DMS79 treated with DMSO at 0.1 percent for 48 hours (cell line): ENCODE measurements at places on chromosomes 1 and 21.

DNA sequence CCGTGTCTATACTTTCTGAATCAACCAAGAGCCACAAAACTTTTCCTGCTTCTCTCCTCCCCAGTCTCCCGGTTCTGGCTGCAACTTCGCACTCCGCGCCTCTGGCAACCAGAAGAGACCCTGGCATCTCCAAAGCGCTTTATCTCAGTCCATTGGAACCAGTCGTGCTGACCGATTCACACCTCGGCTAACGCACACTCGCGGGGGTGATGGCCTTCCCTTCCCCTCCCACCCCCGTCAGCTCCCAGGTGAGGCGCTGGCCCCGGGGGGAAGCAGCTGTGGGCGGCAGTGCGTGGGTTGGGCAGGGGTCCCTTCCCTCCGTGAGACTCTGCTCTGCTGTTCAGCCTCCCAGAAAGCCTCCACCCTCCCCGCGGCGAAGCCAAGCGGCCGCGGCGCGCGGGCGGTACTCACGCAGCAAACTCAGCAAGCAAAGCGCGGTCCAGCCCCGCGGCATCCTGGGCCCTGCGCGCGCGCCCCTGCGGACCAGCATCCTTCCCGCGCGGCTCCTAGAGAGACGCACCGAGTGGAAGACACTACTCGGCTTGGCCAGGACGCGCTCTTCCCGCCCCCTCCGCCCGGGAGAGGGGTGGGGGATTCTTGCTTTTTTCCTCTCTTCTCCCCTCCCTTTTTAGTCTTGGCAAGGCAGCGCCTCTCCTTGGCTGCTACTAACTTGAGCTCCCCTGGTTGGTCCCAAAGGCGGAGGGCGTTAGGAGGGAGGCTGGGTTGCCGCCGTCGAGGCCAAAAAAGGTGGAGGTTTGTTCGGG lies at the start of gene CD34:
CD34 (minus strand) TSS at position 535 of the 764 bp plus-strand sequence; CDS start at position 490, 45 bp downstream.
- peak; percentile 60 for DNase-seq

DNA sequence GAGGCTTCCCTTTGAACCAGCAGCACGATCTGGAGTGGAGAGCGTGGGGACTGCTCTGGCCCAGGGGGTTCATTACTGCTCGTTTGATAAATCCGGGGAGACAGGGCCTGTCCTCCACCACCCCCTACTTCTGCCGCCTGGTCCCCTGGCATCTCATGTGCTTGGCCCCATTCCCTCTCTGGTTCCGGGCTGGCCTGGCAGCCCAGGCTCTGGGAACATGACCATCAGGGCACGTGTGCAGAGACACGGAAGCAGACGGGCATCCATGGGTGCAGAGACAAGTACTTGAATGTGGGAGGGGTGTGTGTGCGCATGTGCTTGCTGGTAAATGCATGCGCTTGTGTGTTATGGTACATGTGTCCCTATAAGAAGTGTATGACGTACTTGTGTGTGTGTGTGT lies 75.5 kb downstream of the KIRREL1 start:
- no peak for DNase-seq

GRCh38 chr1:2214541-2215241 lies 13.4 kb upstream of the SKI start:
- DNase-seq, result no peak

GRCh38 chr1:7771823-7772299 lies 765 bp downstream of the VAMP3 start:
- DNase-seq, result no peak

- no peak for DNase-seq
These were observed 5.6 kb downstream of the LPAR3 start for GRCh38 chr1:84887261-84887934.

- no peak for DNase-seq
These were observed 134.8 kb downstream of the NOS1AP start for GRCh38 chr1:162204129-162204822.

GRCh38 chr1:235597867-235598553 lies 51.6 kb downstream of the GNG4 start:
- no peak for DNase-seq

- no peak for DNase-seq
These were observed 423.5 kb downstream of the KIF26B start for GRCh38 chr1:245578308-245578707.

DNA sequence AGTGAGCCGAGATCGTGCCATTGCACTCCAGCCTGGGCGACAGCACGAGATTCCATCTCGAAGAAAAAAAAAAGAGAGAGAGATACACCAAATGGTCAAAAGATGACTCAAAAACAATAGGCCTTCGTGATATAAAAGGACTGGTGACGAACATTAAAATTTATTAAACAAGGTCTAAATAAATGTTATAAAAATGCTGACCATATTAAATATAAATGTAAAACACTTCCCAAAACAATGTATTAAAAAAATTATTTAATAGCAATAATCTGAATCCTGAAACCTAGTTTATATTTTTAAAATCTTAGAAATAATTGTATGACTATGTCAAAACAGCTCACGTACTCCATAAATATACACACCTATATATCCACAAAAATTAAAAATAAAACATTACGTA lies 247.6 kb downstream of the SETD4 start:
- no peak for DNase-seq

DNA sequence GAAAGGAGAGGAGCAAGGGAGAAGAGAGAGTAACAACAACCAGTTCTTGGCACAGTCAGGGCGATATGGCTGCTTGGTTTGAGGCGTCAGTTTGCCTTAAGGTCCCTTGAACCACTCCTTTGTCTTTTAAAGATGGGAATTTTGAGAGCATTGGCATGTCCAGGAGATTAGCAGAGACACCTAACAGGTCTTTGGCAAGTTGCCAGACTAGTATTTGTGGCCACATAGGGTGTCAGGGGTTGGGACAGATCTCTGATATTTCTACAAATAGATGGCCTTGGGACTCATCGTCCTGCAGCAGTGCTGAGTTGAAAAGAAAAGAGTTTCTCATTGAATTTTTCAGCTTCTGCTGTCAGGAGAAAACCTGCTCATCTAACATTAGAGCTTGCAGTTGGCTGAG lies 55.3 kb upstream of the KCND3 start:
- no peak for DNase-seq

GRCh38 chr1:64312431-64312830 lies 109.0 kb downstream of the UBE2U start:
- no peak for DNase-seq

DNA sequence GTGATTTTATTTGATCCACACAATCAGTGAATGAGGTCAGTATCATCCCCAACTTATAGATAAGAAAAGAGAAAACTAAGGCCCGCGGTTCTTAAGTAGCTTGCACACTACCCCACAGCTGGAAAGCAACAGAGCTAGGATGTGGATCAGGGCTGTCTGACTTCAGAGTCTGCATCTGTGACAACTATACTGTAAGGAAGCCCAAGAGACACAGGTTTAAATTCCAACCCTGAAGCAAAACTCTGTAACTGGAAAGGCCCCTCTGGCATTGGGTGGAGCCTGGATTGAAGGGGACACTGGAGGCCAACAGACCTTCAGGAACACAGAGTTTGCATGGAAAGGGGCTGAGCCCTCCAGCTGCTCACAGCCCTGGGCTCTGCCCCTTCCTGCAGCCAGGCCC lies 40.2 kb downstream of the LGR6 start:
- DNase-seq, result no peak

DNA sequence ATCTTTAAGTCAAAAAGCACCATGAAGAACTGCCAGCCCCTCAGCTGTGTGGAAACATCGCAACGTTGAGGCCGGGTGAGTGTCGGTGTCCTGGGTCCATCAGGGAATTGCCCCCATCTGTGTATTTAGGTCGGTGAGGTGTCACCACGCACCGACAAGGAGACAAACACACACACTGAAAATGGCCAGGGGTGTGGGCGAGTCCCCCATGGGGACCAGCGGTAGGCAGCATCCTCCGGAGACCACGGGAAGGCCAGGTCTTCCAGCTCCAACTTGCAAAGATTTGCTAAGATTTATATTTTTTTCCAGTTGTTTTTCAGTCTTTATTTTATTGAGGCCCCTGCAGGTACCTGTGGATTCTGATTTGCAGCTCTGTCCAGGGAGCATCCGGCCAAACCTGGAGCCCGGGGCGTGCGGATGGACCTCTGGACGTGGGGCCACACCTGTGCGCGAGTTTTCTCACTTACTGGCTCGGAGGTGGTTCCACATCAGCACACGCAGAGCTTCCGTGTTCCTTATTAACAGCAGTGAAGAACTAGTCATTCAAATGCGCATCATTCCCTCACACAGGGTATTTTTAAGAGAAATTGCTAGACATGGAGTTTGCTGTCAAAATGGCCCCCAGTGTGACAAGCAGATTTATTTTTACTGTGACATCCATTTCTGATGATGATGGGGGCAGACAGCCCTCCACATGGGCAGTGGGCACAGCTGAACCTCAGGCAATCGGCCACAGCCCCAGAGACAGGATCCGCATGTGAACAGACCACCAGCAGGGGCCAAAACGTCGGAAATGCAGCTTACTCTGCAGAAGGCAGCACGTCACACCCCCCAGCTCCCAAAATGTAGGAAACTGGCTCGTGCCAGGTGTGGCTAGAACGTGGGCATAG lies 17.2 kb upstream of the SLC19A1 start:
- DNase-seq, result no peak

- DNase-seq, result no peak
These were observed 111.3 kb downstream of the TGFBR3 start for GRCh38 chr1:91774520-91775203.

- DNase-seq, result no peak
These were observed 91.1 kb downstream of the STUM start for GRCh38 chr1:226639631-226640061.

- DNase-seq, result no peak
These were observed 9.1 kb downstream of the PTGFRN start for GRCh38 chr1:116918714-116919357.

GRCh38 chr1:86858524-86859261 lies 55.2 kb downstream of the SELENOF start:
- DNase-seq, result no peak

- peak; percentile 6 for DNase-seq
These were observed 26.9 kb downstream of the OR6Y1 start for GRCh38 chr1:158527190-158527815.

DNA sequence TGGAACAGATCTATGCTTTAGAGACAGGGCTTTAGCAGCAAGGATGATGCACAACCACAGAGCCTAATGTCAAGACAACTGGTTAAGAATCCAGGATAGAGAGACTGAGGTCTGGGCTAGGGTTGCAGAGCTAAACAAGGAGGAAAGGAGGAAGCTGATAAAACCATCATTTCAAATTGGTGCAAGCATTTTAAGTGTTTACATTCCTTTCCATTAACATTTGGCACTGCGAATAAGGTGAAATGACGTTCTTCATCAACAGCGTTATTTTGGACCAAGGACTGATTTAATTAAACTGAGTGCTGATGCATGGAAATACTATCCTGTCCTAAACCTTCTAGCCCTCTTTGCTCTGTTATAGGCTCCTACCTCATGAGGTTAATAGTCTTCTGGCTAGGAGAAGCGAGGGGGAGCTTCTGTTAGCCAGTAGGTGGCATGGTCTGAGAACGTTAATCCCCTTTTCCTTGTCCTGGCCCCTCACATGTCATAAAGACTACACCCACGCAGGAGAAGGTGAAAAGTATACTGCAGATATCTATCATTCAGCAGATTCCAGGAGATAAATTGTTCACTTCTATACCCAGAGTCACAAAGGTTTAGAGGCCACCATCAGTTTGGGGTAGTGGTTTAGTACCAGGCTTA lies 7.6 kb upstream of the C1orf21 start:
- no peak for DNase-seq

DNA sequence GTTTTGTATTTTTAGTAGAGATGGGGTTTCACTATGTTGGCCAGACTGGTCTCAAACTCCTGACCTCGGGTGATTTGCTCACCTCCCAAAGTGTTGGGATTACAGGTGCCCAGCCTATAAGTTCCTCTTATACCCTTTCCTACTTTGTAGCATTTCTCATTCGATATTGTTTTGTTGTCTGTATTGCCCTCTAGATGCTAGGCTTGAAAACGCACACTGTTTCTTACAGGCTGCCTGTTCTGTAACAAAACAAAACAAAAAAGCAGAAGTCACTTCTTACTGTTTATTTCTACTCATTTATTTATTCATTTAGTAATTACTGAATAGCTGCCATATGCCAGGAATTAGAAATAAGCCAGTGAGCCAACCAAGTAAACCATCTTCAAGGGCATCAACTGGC lies 136.9 kb upstream of the BMP8A start:
- no peak for DNase-seq

GRCh38 chr1:176515310-176515709 lies 52.3 kb downstream of the PAPPA2 start:
- no peak for DNase-seq

- DNase-seq, result no peak
These were observed 448.7 kb downstream of the LTN1 start for GRCh38 chr21:28543975-28544374.

DNA sequence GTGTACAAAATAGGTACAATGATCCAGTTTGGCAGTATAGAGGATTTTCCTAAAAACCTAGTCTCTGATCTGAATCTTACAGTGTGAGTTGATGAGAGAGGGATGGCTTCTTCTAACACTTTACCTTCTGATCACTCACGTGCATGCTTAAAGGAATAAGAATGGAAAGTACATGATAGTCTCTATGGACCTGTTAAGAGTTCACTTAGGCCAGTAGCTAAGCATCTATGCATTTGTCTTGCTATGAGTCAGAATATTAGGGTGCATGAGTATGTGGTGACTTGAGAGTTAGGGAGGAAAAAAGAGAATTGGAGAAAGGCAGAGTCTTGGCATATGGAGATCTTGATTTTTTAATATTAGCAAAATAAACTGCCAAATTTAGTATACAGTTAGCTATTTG lies 206.3 kb downstream of the COL11A1 start:
- no peak for DNase-seq

DNA sequence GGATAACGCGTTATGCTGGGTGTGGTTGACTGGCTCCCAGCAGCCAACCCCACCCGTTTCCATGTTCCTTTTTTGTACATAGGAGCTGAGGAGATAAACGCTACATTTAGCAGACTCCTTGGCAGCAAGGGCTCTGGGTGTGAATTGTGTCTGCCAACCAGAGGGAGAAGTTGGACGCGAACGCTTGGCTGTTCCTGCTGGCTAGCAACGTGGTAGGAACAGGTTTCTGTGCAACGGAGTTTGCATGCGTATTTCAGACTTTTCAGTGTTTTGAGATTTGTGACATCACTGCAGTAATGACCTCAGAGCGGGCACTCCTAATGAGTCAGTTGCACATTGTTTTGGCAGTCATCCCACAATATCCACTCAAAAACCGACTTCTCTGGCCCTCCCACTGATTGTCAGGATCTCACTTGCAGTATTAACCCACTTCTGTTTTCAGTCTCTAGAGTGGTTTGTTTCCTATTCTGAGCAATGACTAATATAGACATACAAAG lies 98.7 kb upstream of the RGS1 start:
- no peak for DNase-seq

- no peak for DNase-seq
These were observed 3.8 kb downstream of the F13B start for GRCh38 chr1:197063212-197063611.
